ENCODE measurements at places on chromosomes 1 and 21. TPM values are rescaled to one million over a fixed set of nuclear protein-coding genes. Genes with fewer than 3 reads are reported as not detected.

DNA sequence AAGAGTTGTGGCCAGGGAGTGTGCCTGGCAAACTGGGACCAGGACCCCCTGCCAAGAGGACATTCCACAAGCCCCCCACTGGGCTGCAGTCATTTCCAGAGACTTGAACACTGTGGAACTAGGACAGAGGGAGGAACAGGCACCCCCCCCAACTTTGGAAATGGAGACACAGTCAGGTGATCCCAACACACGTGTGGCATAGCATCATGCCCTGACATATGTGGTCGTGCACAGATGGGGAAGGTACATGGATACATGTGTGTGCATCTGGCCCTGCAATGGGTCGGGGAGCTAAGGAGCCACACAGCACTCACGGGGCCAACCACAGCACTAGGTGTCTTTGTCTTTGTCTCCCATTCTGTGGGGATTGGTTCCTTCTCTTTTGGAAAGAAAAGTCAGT is 6.6 kb upstream of the TFF3 start:
- DNase-seq = no peak

DNA sequence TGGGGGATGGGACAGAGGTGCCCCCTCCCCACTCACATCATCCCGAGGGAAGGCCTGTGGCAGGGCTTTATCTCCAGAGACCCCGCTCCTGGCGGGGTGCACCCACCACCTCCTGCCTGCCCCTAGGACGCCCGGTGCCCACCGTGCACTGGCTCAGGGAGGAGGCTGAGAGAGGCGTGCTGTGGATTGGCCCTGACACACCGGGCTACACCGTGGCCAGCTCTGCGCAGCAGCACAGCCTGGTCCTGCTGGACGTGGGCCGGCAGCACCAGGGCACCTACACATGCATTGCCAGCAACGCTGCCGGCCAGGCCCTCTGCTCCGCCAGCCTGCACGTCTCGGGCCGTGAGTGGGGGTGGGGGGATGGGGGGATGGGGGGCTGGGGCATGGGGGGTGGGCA is 71.7 kb downstream of the TRIM11 start:
- no peak for DNase-seq

DNA sequence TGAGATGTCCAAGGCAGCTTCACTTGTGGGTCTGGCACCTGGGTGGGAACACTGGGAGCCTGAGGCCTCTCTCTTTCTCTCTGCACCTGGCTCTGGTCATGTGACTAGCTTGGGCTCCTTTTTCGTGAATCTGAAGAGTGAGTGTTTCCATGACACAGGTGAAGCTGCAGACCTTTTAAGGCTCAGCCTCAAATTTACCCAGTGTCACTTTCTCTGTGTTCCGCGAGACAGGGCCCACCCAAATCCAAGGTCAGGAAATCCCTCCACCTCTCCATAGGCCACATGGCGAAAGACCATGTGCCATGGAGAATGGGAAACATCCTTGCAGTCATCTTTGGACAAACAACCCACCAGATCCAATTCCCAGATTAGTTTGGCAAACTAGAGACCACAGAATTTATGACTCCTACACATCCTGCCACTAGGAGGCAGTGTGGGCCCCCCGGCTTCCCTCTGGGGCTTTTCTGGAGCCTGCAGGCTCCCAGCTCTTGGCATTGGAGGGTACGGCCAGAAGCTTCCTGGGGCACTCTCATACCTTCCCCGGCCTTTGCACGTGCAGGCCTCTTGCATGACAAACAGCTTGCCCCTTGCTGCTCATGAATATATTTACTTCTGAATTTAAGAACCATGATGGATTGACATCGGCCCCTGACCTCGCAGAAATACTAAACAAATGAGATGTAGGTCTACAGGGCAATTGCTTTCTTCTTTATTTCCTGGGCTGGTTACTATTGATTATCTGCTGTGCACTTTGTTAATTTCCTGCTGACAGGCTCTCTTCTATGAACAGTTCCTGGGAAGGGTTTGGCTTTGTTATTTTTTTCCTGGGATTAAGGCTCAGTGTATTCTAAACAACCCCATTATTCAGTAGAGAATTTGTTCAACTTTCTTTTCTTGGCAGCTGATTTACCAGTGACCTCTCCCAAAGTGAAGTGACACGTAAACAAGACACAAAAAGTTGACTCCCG is 180.7 kb downstream of the KAZN start:
- DNase-seq = no peak

DNA sequence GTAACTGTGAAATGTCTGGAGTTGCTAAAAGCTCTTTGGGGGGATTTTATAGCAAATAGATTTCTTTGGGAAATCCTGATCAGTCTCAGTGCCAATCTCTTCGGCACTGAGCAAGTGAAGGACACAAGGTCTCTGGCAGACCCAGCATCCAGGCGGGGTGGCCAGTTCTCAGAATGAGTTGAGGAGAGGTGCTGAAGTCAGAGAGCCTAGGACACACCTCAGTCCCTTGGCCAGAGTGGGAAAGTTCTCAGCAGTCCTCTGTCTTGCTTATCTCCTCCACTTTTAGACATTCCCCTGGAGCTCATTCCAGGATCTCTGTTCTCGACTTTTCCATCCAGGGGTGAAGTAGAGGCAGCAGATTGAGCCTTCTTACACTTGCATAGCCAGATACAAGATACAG is 6.7 kb downstream of the HLX start:
- DNase-seq = no peak

GRCh38 chr1:169914531-169914930 is 20.8 kb upstream of the SCYL3 start:
- DNase-seq = no peak

DNA sequence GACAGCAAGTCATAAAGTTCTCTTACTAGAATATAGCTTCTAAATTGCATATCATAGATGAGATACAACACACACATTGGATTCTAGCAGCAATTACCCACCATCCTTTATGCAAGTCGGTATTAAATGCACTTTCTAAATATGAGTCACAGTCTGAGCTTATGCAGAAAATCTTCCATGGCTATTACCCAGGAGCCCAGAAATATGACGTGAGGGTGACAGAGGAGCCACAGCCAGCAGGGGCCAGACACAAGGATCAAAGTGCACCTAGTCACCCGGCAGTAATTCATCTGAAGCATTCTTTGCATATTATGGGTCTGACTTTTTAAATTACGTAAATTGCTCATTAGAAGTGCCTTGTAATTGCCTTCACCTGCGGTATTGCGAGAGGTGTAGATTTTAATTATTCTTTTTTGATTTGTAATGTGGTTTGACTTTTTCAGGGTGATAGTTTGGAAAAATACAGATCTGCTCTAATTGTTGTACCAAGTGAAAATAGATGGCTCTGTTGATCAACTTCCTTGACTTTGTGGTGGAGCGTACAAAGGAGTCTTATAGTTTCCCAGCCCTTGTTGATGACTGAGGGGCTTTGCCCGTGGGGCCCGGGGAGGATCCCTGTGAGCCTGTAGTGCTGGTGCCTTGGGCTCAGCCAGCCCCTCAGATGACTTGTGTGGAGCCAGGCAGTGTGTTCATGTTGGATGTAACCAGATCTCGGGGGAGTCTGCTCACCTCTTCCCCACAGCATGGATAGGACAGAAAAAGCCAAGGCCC is 470.0 kb upstream of the VAMP3 start:
- DNase-seq = no peak

- DNase-seq = no peak
These were observed 67.0 kb downstream of the OLIG1 start for GRCh38 chr21:33136847-33137502.

GRCh38 chr1:9004031-9004699 is 22.1 kb downstream of the SLC2A7 start:
- DNase-seq = no peak

DNA sequence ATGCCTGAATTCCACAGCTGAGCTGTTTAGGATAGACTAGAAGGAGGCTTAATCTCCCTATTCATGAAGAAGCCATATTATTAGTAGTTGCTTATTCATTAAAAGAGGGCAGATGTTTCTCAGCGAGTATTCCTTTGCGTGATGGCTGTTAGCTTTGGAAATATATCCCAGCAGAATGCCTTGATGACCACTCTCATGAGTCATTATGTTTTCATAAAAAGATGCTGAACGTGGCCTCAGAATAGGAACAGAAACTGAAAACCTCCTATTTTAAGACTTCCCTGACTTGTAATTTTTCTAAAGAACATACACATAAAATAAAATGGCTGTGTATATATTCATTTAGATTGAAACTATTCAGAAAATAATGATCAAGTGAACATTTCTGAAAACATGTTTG is 9.6 kb upstream of the PLA2G4A start:
- no peak for DNase-seq

- no peak for DNase-seq
These were observed 54.2 kb upstream of the PBX1 start for GRCh38 chr1:164504749-164505148.

DNA sequence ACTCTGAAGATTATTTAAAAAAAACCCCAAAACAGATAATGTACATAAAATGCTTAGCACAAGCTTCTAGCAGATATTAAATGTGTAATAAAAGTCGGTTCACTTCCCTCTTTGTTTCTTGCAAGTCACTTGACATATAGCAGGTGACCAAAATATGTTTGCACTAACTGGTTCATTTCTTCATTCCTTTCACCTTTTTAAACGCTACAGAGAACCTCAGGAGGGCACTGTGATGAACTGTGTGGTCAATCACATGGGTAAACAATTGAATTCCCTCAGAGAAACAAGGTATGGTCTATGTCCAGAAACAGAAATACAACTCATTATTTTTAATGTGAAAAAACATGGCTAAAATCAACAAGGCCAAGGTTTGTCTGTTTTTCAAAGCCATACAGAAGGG is 51.3 kb upstream of the BCL10 start:
- no peak for DNase-seq

DNA sequence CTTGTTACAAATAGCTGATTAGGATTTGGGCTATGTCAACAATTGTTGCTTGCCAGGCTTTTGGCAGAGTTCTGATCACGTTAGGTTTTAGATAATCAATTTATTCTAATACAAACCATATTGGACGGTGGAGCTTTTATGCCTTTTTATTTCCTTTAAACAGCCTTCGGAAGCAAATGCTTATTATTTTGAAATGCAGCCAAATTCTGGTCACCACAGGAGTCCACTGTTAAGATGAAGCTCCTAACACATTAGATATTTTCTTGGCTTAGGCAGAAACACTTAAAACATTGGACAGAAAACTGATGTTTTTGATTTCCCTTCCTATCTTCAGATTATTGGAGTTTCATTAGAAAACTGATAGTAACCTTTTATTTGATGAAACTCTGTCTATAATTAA is 82.9 kb downstream of the CENPF start:
- DNase-seq = no peak

GRCh38 chr1:150160964-150161621 is 11.4 kb downstream of the PLEKHO1 start:
- DNase-seq = no peak

DNA sequence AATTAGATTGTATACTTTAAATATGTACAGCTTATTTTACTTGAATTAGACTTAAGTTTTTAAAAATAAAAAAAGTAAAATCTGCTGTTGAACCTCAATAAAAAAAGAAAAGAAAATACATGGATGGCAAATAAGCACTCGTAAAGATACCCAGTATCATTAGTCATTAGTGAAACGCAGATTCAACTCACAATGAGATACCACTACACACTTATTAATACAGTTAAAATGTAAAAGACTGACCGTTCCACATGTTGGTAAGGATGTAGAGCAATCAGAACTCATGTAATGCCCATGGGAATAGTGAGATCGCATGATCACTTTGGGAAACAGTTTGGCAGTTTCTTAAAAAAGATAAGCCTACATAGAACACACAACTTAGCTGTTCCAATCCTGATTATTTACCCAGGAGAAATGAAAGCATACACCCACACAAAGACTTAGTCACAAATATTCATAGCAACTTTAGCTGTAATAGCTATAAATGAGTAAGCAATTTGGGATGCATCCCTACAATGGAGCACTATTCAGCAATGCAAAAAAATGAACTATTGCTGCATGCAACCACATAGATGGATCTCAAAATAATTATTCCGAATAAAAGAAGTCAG is 7.3 kb downstream of the SH2D1B start:
- no peak for DNase-seq

- no peak for DNase-seq
These were observed 77.0 kb downstream of the RWDD3 start for GRCh38 chr1:95311014-95311413.

DNA sequence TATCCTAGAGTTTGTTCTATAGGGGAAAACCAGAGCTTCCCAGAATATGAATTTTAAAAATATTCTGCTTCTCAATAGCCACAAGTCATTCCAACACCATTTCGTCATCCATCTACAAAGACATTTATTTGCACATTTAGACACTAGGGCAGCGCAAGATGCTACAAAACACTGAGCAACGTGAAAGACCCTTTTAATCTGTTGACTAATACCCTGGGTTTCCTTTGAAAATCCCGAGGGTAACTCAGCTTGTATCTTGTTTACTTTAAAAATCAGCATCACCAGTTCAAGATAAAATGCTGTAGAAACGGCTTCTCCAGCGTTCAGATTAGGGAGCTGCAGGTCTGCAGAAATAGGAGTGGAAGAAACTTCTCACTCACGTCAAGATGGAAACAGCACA is 13.5 kb downstream of the PDPN start:
- DNase-seq = no peak

DNA sequence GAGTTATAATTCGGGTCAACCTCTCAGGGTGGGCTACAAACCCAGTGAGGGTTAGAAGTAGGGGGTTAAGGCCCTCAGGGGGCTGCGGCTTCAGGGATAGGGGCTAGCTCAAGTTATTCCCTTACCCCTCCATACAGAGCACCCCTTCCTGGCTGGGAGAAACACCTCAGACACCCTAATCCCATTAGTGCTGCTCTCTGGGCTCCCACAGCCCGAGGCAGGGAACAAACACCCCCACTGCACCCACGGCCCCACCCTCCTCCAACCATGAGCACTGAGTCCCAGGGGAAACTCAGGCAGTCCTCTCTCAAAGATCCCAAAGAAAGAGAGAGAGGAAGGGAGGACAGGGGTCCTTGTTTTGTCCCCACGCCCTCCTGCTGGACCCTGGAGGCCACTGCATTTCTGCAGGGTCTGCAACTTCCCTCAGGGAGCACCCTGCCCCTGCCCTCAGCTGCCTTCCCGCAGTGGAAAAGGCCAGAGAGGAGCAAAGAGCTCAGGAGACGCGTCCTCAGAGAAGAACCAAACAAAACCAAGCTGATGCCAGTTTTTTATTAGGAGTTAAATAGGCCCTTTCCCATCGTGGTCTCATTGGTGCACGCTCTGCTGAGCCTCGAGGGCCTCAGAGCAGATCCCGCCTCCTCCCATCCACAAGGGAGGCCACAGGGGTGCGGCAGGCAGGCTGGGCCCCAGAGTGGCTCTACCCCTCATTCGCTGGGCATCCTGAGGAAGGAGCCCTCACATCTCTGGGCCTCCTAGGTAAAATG is 1.4 kb upstream of the S100A4 start:
- no peak for DNase-seq

TFAP2E gene
- polyA plus RNA-seq = 0.19 TPM

CNKSR1 gene
- polyA plus RNA-seq = 0.57 TPM

CCT8 gene
- 151 TPM for polyA plus RNA-seq

NCF2 gene
- 6.2 TPM for polyA plus RNA-seq

RGSL1 gene
- not detected for polyA plus RNA-seq

HLX gene
- polyA plus RNA-seq = not detected

VCAM1 gene
- not detected for polyA plus RNA-seq

ABL2 gene
- 0.79 TPM for polyA plus RNA-seq

S100A16 gene
- polyA plus RNA-seq = not detected

NIBAN1 gene
- polyA plus RNA-seq = 0.13 TPM
